KBM-7 (cell line): ENCODE measurements at places on chromosomes 6 and 20.

DNA sequence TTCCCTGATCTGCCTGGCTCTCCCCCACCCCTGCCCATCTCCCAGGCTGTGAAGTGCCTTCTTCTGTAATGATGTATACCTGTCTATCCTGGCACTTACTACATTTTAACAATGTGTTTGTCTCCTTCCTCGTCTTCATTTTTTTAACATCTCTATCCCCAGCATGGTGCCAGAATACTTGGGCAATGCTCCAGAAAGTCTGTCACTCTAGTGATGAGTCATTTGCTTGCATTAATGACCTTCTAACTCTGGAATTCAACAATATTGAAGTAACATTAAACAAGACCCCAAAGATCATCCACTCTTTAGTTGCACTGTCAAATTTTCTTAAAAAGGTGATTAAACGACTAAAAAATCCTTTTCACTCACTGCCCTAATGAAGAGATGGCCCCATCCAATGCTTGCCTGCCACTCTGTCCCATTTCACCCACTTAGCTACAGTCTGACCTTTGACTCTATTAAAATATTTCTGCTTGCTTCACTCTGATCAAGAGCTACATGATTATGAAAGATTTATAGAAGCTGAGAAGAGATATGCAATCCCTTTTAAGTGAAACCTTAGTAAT is 7.7 kb upstream of the KLHL31 start:
- no peak for DNase-seq

- DNase-seq, result no peak
Measured at GRCh38 chr6:71349976-71350615, 61.5 kb downstream of the OGFRL1 start.

DNA sequence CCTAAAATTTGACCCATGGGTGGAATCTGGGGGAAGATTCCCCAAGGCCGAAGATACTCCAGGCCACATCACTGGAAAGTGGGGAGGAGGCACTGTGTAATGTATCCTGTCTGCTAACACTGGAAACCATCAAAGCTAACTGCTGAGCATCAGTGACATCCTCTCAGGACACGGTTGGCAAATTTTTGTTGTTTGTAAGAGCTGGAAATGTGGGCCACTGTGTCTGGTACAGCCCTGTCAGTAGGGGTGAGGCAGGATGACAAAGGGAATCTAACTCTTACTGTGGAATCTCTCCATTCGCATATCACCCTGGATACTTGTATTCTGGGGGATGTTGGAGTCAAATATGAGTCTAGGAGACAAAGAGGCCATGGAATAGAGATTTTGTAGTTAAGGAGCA is 17.0 kb upstream of the CLPSL2 start:
- DNase-seq, result no peak

GRCh38 chr6:32092760-32093497 is 16.2 kb downstream of the TNXB start:
- no peak for DNase-seq

DNA sequence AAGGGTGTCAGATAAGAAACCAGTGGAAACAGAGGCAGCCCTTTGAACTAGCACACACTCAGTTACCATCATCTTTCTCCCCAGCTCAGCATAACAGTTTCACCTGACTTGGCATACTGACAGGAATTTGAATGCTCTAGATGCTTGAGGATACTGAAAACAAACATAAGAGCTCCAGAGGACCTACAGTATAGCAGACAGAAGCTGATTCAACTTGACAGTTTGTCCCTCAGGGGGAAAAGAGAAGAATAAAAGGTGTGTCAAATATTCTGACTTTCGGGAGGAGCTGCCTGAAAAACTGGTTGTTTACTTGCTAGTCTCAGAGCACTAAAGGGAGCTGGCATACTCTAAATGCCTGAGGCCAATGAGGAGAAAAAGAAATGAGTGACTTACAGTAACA is 35.1 kb downstream of the EYS start:
- no peak for DNase-seq

DNA sequence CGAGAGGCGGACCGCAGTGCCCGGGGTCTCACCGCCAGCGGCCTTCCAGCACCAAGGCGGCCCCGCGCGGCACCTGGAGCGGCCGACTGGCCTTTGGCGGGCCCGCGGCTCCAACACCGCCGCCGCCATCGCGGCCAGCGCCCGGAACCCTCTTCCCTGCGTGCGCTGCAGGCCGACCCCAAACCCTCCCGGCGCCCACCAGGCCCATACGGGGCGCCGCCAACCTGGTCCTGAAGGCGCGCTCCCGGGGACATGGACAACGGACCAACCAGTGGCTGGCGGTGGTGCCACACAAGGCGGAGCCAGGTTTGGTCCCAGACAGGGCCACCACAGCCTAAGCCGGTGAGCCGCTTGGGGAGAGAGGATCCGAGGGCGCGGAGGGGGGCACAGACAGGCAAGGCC is 1514.8 kb upstream of the DEFB115 start:
- DNase-seq, result no peak

DNA sequence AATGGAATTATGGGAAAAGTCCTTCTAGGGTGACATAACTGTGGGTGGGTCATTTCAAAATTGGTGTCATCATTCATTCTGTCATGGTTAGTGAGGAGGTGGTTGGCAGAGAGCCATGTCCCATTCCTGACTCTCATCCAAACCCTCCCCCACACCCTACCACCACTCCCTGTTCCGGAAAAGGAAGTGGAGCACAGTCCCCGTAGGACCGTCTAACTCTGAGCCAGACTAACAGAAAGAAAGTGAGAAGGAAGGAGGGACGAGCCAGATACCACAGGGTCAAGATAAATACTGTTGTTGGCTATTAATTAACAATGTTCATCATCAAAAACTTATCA is 4.8 kb downstream of the TRIM10 start:
- peak; percentile 72 for DNase-seq

DNA sequence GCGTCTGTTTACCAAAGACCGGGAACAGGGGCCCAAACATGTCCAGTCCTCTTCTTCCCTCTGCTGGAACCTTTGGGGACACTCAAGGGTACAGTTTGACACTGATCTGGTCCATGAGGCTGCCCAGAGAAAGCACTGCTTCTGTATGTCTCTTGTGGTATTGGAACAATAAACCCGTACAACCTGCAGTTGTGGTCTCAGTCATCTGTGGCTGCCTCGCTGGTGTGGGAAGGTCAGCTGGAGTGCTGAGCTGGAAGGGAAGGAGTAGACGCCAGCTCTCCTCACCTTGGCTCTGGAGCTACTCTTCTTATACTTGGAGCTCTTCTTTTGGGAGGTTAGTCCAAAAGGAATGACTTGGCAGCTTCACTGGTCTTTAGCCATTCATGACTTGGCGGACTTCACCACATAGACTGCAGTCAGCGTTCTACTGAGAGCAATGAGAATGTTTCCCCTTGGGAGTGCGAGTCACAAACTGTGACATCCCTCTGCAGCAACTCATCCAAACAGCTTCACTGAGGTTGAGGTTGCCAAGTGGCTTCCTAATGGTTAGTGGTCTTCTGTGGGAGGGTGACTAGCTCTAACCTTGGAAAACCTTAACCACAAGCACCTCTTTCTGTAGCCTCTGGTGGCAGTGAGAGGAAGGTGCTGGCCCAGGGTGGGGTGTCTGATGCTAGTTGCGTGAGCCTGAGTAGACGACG is 81.2 kb downstream of the ASXL1 start:
- no peak for DNase-seq

DNA sequence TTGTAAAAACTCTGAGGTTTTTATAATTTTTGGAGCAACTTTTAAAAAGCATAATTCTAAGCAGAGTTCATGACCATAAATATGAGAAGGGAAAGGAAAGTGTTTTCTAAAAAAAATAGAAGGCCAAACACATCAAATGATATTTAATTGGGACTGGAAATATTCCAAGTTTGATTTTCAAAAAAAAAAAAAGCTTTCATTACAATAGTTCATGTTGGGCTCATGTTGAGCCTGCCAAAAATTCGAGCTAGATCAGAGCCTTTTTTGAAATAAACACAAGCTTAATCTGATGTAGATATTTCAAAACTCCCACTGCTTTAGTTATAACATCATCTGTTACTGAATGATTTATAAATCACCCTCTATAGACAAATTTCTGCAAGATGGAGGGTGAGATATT is 163.4 kb upstream of the DEFB112 start:
- DNase-seq, result no peak

GRCh38 chr6:32370505-32370904 is 1.2 kb downstream of the TSBP1 start:
- no peak for DNase-seq

DNA sequence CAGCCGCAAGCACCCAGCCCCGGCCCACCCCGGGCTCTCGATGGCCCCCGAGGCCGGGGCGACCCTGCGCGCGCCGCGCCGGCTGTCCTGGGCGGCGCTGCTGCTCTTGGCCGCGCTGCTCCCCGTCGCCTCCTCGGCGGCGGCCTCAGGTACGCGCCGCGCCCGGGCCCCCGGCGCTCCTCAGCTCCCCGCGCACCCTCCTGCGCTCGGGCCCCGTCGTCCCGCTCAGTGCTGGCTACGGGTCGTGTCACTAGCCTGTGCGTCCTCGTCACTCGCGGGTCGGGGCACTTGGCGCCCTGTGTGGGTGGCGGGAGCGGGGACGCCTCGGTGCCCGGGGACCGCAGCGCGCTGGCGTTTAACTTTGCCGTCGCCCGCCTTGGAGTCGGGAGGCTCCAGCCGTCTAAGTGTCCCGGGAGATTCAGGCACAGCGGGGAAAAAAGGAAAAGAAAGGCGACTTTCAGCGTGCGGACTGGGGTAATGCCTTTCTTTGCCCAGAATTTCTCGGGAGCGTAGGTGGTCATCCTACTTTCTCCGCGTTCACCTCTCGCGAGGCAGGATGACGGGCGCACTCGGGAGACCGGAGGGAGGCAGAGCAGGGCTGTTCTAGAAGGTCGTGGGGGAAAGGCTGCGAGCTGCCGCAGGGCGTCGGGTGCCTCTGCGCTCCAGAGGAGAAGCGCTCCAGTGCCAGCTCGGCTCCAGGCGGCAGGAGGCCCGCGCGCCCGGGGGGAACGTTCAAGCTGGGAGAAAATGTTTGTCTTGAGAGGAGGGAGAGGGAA is 545 bp downstream of the FNDC1 start:
- peak; percentile 39 for DNase-seq

GRCh38 chr6:161226009-161226964 is 47.6 kb downstream of the AGPAT4 start:
- DNase-seq, result peak; percentile 62

DNA sequence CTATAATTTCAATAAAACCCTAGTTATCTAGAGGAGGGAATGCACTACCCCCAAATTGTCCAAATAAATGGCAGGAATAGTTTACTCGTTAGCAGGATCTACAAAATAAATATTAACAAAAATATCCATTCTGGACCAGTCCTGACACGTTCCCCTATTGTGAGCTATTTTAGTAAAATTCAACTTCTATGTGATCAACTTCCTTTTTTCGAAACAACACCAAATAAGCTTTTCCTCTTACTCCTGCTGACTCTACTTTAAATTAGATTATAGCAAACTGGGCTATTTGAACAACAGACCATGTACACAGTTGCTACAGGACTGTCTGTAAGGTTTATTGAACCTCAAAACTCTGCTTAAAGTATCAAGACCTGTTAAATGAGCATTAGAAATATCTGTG is 154.3 kb downstream of the IPCEF1 start:
- peak; percentile 45 for DNase-seq
